Bone marrow (tissue), 2 donors: ENCODE measurements at places on chromosomes 4 and X.

- DNase-seq = peak; percentile 13
Observed at GRCh38 chrX:3748052-3748559, 34.7 kb upstream of the PRKX start.

GRCh38 chrX:74449937-74450330 lies 28.6 kb downstream of the SLC16A2 start:
- no peak for DNase-seq

GRCh38 chrX:2689773-2690666 lies 1.1 kb upstream of the CD99 start:
- DNase-seq = no peak

- DNase-seq = no peak
Observed at GRCh38 chr4:35690271-35690670, 554.0 kb downstream of the ARAP2 start.

DNA sequence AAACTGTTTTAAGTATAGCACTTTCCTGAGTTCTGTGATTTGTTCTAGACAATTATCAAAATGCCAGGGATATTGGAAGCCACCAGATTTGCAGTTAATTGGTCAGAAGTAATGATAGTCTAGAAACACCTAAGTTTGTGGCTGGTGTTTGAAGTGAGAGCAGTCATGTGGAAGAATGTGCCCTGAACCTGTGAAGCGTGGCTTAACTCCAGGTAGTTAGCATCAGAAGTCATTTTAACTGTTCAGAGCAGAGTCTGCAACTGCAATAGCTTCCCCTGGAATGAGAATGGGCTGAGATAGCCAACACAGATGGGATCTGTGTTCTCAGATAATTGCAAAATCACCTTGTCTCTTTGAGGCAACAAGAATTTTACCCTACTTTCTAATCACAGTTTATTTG lies 255.1 kb upstream of the GK2 start:
- no peak for DNase-seq

GRCh38 chr4:169229571-169230028 lies 41.2 kb downstream of the SH3RF1 start:
- peak; percentile 35 for DNase-seq

GRCh38 chr4:106343865-106344646 lies 24.5 kb downstream of the GIMD1 start:
- DNase-seq = no peak

DNA sequence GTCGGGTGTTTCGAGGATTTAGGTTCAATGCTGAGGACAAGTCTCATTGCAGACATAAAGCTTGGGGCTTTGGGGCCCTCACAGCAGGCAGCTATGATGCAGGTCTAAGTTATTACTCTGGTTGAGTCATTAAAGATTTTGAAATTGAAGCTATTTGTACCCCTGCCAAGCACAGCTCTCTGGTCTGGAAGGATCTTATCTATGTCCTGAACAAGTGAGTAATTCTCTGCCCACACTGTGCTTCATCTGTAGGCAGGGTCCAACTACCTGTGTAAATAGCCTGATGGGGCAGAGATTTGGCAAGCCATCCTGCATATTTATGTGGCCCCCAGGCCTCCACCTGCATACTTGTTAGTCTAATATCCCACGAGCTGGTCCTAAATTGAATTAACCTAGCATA lies 41.4 kb upstream of the MAGEA4 start:
- no peak for DNase-seq

GRCh38 chr4:2702361-2702760 lies 53.8 kb downstream of the TNIP2 start:
- DNase-seq = no peak

- no peak for DNase-seq
Observed at GRCh38 chrX:141760761-141761160, 62.2 kb upstream of the SPANXD start.

DNA sequence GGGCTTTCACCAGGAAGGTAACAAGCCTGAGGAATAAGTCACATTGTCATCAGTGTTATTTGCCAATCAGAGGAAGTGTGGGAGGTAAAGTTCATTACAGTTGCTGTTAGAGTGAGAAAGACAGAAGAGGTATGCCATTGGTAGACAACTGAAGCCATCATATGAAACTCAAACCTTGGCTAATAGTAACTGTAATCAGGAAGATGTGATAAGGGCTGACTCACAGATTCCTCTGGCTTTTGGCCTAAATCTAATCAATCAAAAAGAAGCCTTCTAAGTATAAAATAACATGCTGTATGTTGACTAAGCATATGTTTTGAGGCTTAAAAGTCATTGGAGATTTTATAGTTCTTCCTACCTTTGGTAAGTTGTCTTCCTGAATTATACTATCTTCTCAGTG lies 242.8 kb downstream of the PCDH7 start:
- no peak for DNase-seq

GRCh38 chr4:189129044-189129694 lies 811.5 kb upstream of the FRG1 start:
- DNase-seq = no peak

GRCh38 chr4:78612398-78613178 lies 61.0 kb downstream of the ANXA3 start:
- no peak for DNase-seq

- DNase-seq = no peak
Observed at GRCh38 chr4:13524504-13525243, 19.6 kb downstream of the NKX3-2 start.

DNA sequence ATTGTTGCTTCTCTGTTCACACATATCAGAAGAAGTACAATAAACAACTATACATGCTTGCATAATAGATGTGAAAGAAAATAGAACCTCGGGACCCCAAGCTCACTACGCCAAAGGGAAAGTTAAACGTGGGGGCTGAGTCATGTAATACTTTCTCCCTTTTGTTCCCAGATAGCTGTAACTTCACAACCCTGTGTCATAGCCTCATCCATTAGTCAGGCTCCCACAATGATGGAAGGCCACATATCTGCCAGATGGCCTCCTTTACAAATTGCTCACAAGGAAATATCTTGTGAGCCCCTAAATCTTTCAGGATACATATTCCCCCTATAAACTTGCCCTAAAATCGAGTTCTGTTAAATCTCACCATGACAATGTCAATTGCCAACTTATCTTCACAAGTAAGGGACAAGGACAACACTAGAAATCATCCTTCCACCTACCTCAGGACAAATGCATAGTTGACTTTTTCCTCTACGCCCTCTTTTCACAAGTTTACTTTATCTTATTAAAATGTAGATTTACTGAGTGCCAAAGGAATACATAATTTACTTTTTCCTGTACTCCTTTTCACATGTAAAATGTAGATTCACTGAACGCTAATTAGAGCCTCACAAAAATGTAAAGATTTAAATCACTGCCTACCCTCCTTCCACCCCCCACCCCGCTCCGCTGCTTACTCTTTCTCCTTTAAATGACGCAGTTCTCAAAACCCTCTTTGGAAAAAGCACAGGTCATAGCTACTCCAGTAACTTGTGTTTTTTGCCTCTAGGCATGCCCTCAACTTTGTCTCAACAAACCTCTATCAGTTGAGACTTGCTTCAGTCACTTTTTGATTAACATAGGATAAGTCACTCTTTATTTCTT lies 477.1 kb downstream of the DTHD1 start:
- no peak for DNase-seq

DNA sequence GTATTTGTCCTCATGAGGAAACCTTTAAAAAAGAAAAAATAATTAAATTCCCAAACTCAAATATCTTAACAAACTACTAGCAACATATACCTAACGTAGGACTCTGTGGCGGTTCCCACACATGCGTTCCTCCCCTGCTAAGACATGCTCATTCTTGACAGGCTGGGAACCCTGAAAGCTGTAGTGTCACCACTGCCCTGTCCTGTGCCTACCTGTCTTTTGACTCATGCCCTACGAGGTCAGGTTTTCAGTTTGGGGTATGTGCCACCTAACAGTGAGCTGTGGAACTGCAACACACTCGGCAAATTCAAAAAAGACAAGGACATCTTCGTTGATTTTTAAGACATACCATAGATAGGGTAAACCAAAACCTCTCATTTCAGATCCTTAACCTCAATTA lies 17.8 kb downstream of the IDS start:
- DNase-seq = no peak

GRCh38 chrX:35726176-35726575 lies 72.0 kb upstream of the MAGEB16 start:
- no peak for DNase-seq

DNA sequence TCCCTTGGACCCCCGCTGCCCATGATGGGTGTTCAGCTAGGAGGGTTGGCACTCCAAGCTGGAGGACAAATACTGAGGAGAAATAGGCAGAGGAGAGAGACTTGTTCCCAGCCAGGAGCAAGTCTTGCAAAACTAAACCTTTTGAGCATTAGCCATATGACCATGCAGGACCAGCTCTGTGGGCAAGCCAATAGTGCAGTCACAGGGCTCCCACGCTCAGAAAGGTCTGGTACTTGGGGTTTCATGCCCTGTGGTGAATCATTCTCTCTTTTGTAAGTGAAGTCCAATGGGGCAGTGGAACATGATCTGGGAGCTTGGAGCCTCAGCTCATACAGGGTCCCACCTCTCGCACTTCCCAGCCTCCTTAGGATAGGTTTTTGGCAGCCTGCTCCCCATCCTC lies 300.9 kb downstream of the BCOR start:
- no peak for DNase-seq

DNA sequence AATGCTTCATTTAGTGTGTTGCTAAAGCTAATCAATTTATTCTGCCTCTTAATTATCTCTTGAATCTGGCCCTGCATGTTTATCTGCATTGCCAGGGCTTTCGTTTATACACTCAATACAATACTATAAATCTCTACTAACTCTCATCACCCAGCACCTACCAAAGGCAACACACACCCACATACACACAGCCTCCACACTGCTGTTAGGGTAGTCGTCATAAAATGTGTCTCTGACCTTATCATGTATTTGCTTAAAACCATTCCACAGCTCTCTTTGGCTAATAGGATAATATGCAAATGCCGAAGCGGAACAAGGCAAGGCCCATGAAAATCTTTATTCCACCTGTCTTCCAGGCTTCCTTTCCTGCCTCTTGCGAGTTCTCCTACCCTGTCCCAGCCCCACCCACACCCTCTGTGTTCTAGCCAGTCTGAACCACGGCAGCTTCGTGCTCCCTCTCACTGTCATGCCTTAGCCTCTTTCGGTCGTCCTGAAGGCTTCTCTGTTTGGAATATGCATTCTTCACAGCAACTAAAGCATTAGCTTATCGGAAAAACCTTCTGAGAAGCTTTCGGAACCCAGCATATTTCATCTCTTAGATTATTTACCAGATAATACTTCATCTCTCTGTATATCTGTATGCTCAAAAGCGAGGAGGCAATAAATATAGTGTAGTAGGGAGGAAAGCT lies 333.5 kb downstream of the TENM3 start:
- DNase-seq = no peak

GRCh38 chr4:41509451-41509866 lies 28.5 kb upstream of the LIMCH1 start:
- no peak for DNase-seq

DNA sequence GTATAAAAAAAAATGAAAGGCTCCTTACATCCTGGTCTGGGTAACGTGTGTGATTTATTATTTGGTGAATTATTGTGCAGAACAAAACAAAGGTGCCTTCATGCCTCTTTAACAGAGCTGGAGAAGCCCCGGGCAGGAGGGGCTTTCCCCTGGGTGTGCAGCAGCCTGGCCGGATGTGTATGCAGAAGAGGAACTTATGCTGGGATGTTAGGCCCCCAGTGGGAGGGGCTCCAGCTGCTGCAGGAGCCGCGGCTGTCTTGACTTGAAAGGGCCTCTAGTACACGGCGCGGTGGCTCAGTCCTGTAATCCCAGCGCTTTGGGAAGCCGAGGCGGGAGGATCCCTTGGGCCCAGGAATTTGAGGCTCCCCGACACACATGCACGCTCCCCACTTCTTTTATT lies 16.0 kb downstream of the CCNQ start:
- peak; percentile 4 for DNase-seq

DNA sequence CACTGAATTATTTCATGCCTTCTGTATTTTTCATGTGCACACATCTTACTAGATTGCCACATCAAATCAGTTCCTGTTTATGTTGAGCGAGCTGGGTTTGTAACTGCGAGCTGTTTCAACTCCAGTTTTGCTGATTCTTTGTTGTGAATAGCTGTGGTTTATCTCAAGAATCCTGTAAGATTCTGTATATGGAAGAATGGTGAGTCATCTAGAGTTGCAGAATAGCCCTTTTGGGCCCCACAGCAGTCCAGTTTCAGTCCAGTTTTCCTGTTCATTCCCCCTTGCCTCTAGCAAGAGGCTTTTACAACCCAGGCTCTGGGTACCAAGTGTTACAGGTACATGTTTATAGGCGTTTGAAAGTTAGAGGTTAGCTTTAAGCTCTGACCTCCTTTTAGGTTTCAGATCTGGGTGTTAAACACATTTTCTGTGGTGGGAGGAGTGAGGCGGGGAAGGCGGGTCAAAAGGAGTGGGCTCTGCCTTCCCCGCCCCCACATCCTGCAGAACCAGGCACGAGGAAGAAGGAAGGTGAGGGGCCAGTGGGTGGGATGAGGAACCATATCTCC lies 32.7 kb downstream of the TBC1D14 start:
- DNase-seq = peak; percentile 66

DNA sequence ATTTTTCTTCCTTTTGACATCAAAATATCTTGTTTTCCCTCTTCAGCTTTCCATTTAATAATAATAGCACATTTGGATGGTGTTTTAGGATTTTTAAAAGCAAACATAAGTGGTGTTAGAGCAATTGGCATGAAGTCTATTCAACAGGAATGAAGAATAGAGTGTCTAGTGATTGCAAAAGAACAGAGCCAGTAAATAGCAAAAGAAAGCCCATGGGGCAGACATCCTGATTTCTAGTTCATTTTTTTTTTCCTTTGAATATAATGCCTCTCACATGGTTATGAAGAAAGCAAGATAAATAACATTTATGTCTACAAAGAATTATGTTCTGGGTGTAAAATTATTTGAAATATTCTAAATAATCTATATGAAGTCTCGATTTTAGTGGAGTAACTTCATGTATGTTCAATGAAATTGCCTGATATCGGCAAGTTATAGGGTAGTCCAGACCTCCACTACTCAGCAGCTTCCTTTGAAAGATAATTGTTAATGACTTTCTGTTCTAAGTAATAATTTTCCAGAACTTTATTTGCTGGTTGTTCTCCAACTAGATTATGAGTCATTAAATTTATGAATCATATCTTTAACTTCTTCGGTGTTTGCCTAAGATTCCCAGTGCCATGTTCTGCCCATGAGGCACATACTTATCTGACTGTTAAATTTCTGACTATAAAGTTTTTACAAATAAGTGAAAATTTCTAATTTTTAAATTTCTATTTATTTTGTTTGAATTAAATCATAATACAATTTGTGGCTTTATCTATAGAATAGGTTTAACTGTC lies 587.9 kb downstream of the TLL1 start:
- DNase-seq = no peak
